HT-29 (cell line): ENCODE measurements at places on chromosomes 7 and 10.

GRCh38 chr7:15057272-15057671 is 154.7 kb upstream of the DGKB start:
- DNase-seq = no peak

- DNase-seq = no peak
These were observed 38.2 kb downstream of the MALSU1 start for GRCh38 chr7:23337374-23337773.

DNA sequence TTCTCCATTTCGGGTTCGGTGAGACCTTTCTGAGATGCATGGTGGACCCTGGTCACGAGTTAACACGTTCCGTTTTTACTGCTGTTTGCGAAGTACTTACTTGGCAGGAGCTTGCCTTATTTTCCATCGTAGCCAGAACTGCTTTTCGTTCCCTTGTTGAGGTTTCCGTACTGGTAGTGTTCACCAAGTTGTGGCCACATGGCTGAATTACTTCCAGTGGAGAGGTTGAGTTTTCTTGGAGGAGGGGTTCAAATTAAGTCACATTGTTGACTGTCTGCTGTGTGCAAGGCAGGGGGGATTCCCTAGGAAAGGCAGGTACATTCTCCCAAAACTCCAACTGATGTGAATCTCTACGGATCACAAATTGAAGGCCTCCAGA is 4.0 kb downstream of the MXI1 start:
- no peak for DNase-seq

- no peak for DNase-seq
These were observed 136.2 kb upstream of the KCNMA1 start for GRCh38 chr10:77773631-77774426.

DNA sequence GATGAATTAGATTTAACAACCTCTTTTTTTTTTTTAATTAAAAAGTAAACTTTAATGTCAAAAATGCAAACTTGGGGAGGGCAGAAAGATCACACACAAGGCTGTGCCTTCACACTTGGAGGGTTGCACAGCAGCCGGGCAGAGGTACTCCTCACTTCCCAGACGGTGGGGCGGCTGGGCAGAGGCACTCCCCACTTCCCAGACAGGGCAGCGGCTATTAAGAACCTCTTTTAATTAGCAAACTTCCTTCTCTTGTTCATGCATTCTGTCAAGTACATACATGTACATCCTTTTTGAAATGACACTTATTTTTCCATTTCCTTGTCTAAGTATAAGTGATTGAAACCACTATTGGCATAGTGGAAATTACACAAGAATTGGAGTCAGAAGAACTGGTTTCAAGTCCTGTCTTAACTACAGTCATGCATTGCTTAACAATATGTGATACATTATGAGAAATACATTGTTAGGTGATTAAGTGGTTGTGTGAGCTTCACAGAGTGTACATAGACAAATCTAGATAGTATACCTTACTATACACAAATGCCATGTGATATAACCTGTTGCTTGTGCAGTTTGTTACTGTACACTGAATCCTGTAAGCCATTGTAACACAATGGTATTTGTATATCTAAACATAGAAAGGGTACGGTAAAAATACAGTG is 26.5 kb downstream of the BTRC start:
- no peak for DNase-seq

GRCh38 chr10:59314268-59314667 is 48.1 kb downstream of the FAM13C start:
- DNase-seq = no peak

DNA sequence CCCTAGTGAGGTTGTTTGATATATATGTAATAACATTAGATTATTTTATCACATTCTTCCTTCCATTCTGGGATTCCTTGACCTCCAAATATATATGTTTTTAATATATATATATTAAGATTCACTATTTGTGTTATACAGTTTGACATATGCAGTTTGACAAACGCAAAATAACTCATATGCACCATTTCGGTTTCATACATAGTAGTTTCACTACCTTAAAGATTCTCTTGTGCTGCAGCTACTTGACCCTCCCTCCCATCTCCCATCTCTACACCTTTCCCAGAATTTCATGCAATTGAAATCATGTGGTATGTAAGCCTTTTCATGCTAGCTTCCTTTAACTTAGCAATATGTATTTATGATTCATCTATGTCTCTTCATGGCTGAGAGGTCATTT is 1244.4 kb downstream of the SORCS3 start:
- no peak for DNase-seq

DNA sequence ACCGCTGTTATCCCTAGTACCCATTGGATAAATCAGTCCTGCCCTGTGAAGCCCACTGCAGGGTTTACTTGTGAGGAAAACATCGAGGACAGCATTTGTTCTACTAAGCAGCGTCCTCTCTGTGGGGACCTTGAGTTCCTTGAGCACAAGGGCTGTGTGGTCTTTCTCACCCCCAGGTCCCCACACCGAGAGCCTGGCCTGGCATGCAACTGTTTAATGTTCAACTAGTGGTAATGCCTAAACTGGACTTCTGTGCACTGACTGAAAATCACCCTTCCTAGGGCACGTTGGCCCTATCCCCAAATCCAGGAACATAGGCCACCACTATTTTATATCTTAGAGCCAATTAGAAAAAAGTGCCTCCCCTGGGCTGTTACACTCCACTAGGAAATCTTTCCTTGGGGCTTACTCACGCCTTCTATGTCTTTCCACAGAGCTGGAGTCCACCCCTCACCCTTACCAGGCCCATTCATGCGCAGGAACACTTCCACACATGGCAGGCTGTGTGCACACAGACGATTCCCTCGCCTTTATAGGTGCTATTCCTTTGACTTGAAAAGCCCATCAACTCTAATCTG is 1.7 kb upstream of the TMEM213 start:
- no peak for DNase-seq

DNA sequence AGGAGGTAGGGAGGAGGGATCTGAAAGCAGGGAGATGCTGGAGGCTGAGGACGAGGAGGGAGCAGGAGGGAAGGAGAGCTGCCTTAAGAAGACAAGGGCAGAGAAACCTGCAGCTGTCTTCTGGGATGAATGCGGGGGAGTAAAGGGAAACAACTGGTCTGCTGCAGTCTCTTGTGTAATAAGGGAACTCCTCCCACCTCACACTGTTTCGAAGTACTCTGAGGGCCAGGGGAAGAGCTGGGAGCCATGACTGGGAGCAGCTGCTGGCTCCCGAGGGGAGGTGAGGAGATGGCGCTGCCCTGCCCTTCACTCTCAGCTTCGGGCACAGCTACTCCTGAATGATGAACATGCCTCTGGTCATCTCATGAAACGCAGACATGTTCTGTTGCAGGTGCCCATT is 65.1 kb downstream of the CLEC2L start:
- DNase-seq = no peak

DNA sequence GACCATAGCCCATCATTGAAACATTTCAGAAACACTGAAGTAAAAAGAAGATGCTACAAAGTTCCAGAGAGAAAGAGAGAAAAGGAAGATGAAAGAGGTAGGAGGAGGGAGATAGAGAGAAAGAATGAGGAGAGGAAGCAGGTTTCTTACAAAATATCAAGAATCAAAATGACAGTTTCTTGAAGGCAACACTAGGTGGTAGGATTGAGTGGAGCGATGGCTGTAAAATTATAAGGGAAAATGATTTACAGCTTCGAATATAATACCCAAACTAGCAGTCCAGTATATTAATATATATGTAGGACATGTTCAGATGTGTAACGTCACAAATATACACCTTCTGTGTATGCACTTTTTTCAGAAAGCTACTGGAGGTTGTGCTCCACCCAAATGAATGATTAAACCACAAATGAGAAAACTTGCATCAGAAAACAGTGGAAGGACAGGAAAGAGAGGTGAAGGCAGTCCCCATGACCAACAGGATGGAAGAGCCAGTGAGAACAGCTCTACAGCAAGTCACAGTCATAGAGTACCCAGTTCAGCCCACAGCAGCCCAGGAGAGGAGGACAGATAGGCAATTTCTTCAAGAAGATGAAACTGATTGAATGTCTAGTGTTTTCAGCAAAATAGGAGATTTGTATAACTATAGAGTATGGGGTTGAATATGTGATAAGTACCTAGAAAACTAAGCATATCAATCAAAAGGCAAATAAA is 151.5 kb upstream of the TARP start:
- peak; percentile 17 for DNase-seq

GRCh38 chr10:32949221-32949678 is 8.8 kb downstream of the ITGB1 start:
- DNase-seq = no peak

DNA sequence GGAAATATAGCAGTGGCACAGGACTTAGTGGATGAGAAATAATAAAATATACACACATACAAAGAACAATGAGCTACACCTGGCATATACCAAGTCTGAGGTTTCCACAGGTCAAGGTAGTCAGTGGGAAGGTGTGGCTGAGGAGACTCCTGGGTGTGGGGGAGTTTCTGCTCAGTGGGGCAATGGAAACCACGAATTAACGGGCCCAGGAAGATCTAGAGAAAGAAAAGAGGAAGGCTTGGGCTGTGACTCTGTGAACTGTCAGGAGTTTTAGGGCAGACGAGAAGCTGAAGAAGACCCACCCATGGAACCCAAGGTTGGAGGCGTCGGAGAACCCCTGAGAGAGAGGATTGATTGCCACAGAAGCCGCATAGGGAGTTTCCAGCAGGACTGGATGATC is 196.5 kb downstream of the HERPUD2 start:
- DNase-seq = no peak

DNA sequence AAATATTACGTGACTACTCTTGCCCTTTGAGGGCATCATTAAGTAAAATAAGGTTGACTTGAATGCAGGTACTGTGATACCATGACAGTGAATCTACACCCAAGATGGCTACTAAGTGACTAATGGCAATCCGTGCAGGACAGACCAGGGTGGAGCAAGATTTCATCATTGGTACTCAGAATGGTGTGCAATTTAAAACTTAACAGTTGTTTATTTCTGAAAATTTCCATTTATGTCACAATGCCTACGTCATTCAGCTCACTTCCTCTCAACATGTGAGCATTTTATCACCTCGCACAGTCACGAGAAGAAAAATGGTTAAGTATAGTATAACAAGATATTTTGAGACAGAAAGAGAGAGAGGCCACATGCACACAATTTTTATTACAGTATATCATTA is 50.3 kb upstream of the MET start:
- DNase-seq = no peak

DNA sequence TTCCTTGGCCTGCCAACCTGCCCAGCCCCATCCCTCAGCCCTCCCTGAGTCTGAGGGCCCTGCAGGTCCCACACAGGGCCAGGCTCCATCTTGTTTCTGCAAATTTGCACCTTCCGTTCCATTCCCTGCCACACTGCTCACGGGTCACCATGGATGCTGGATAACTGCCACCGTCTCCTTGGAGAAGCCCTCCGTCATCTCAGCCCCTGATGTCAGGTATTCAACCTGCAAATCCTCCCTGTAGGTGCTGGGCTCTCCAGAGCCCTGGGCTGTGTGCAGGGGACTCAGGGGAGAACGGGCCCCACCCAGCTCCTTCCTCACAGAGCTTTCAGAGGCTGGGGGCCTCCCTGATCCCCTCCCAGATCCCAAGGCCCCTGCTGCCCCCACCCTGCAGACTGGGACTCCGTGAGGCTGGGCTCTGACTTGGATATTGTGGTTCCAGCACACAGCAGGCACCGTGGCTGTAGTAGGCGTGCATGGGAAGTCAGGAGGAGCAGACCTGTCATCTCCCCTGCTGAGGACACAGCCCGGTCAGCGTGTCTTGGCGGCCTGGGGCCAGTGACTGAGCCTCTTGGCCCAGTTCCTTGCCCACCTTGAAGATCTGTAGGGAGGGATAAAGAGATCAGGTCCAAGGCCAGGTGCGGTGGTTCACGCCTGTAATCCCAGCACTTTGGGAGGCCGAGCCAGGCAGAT is 121.7 kb upstream of the TNRC18 start:
- DNase-seq = no peak

DNA sequence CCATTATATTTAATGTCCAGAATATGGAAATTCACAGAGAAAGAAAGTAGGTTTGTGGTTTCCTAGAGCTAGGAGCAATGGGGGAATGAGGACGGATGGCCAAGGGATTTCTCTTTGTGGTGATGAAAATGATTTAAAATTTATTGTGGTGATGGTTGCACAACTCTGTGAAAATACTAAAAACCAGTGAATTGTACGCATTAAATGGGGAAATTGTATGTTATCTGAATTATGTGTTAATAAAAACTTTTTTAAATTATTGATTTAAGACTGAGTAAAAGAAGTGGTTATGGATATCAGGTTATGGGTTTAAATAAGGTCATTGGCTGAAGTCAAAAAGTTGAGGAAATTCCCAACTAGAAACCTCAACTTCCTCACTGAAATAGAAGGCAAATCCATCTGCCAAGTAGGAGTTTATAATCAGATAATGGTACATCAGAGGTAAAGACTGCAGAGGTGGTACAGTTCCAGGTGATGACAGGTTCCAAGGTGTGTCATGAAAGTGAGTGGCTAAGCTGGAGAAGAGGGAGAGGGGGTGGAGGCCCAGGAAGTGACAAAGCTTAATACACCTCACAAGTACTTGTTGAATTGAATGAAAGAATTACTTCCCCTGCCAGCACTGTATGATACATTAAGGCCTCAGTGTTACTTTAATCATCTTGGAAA is 68.9 kb upstream of the CCDC71L start:
- no peak for DNase-seq

GRCh38 chr10:74035303-74035702 is 37.4 kb downstream of the VCL start:
- DNase-seq = no peak

- no peak for DNase-seq
These were observed 2.1 kb downstream of the CTBP2 start for GRCh38 chr10:125158275-125158600.

- no peak for DNase-seq
These were observed 8.6 kb upstream of the WBP1L start for GRCh38 chr10:102735065-102735562.

GRCh38 chr10:21396889-21397288 is 128.6 kb downstream of the SKIDA1 start:
- DNase-seq = no peak

DNA sequence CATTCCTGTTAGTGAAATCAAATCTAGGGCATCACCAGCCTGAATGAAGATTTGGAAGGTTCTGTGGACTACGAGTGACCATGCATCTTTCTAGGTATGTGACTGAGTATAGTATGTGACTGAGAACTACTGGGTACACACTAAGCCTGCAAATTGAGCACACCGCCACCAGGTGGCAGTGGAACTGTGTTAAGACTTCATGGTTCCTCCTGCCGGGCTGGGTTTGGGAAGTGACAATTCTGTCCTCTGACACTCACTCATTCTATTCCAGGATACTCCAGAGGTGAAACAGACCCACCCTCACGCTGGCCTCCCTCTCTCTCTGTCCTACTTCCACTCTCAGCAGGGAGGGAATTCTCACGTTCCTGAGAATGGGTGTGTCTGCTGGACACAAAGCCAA is 84.0 kb upstream of the TMEM248 start:
- DNase-seq = peak; percentile 97

DNA sequence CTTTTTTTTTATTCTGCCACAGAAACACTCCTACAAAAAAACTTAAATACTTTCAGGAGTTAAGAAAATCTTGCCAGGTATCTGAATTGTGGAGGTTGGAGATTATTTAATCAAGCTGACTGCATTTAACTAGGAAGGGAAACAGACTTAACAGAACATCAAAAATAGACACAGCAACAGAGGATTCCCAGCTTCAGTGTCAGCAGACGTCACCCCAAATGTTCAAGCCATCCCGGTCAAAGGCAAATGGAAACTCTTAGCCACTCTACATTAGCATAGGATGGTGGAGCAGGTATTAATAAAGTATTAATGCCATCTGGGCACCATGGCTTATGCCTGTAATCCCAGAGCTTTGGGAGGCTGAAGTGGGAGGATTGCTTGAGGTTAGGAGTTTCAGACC is 139.7 kb upstream of the SVIL start:
- DNase-seq = no peak
